ENCODE measurements at places on chromosomes 13 and 19. TPM values are rescaled to one million over a fixed set of nuclear protein-coding genes. Genes with fewer than 3 reads are reported as not detected.

Gene ZNF154
- total RNA-seq, result not detected

Gene SIGLEC12
- not detected for total RNA-seq

Gene VWA8
- 12.7 TPM for total RNA-seq

Gene PALM
- 5.1 TPM for total RNA-seq

Gene MEIOSIN
- total RNA-seq, result 0.40 TPM

Gene MTUS2
- total RNA-seq, result 0.08 TPM

Gene C13orf42
- not detected for total RNA-seq

Gene CNFN
- 0.80 TPM for total RNA-seq

Gene LAIR1
- total RNA-seq, result not detected

Gene TGDS
- 16.8 TPM for total RNA-seq

Gene KLK2
- 1.5 TPM for total RNA-seq

Gene UNC13A
- 1.6 TPM for total RNA-seq

Gene NCAN
- total RNA-seq, result 0.03 TPM

Gene SLC10A2
- total RNA-seq, result not detected
